Fibroblast of skin of right biceps (primary cell): ENCODE measurements at places on chromosomes 13 and 19.

- no peak for DNase-seq
These were observed 45.5 kb downstream of the COL4A1 start for GRCh38 chr13:110261166-110262081.

DNA sequence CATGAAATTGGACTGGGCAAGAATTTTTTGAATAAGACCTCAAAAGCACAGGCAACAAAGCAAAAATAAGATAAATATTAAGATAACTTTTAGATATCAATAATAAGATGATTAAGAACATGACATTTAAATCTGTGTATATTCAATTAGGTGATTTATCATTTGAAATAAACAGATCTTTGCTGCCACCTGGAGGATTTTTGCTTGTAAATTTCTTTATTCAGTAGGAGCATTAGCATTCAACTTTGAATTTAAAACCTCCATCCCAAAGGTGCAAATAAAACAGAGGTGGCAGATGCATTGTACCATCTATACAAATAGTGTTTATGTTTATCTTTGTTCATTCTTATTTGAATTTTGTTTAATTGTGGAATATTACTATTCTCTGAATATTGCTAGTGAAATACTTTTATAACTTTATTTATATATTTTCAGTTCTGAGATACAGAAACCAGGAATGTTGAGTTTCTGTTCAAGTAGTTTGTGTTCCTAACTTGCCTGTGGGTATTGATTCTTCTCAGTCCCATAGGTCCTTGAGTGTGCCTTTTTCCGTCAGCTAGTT lies 20.9 kb downstream of the COG6 start:
- DNase-seq = peak; percentile 44

- DNase-seq = peak; percentile 70
These were observed 4.8 kb downstream of the STK24 start for GRCh38 chr13:98571955-98572662.

DNA sequence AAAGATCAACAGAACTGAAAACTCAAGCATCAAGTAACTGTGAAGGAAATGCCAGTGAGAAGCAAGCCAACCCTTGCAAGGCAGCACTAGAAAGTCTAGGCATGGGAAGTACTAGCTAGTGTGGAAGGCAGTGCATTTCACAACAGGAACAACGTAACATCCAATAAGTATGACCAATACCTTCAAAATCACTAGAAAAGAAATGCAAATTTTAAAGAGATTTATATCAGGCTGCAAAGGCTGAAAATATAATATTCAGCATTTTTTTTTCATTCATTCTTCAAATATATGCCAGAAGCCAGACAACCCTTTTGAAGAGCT lies 121.9 kb downstream of the DLEU7 start:
- no peak for DNase-seq

GRCh38 chr19:53432088-53432661 lies 391 bp downstream of the ZNF761 start:
- DNase-seq = peak; percentile 9

- DNase-seq = peak; percentile 34
These were observed 540.4 kb upstream of the NBEA start for GRCh38 chr13:34401696-34402095.

- no peak for DNase-seq
These were observed 507.5 kb downstream of the MYO16 start for GRCh38 chr13:109136873-109137272.

DNA sequence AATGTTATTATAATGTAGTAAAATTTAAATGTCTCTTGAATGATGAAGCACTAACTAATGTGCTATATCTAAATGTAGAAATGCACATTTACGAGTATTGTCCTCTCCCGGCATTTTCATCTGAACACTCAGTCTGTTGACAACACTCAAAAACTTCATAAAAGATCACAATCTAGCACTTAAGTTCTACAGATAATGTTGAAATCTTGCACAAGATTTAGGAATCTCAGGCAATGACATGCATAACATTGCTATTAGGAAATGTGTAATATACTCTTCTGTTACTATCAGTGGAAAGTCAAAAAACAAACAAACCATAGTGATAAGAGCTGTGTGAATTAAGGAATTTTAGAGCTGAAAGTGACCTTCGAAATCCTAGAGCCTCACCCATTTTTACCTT lies 37.5 kb upstream of the XPO4 start:
- DNase-seq = peak; percentile 45

GRCh38 chr19:16375157-16375935 lies 50.7 kb downstream of the KLF2 start:
- no peak for DNase-seq

DNA sequence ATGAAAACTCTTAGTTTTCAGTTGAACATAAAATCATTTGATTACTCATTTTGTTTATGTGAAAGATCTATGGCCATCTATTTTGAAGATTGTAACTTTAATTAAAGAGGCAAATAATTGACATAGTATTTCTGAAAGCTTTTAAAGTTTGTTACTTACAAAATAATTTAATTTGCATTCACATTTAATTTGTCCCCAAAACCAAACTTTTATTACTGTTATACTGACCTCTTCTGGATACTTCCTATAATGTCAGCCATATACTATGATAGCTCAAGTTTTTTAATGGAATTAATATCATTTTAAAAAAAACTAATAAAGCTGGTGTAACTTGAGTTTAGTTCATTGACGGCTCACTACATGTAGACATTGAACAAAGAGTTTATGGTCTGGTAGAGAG lies 4.9 kb upstream of the SGCG start:
- DNase-seq = peak; percentile 14

DNA sequence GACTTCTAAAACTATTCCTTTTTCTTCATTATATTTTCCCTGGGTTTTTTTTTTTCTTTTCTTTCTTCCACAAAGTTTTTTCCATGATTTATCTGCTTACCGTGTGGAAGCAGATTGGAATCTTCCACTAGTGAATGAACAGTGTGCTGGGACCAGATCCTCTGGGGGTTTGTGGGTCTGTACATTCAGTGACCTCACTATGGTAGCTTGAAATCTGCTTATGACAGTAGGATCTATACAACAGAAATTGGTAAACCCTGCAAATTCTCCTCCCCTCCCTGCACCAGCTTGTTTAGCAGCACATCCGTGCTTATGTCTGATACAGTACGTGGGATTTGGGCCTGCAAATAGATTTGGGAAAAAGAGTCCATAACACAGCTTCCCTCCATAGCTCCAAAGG lies 26.0 kb upstream of the MAB21L1 start:
- DNase-seq = no peak

DNA sequence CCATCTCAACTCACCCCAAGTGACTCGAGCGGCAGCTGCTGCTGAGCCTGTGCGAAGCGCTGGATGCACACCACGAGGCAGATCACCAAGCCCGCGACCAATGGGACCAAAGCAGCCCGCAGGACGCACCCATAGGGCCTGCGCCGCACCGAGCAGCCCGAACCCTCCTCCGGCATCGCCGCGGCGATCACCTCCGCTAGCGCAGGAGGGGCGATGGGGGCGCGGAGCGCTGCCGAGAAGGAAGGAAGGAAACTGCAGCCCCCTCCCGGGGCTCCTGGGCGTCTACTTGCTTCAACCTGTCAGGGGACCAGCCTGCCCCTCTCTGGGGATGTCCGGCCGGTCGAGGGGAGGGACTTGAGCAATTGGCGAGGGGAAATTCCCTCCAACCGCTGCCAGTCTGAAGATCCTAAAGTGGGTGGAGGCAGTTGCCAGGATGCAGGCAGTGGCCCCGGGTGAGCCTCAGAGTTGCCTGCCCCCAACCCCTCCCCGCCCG lies at the start of gene CD70:
TSS of gene CD70 (minus strand) at position 324 of the 493 bp plus-strand sequence. CDS start at position 176, 148 bp downstream.
- no peak for DNase-seq

- no peak for DNase-seq
These were observed 8.3 kb downstream of the COL4A1 start for GRCh38 chr13:110298505-110299282.
